Sigmoid colon (tissue), 7 donors: ENCODE measurements at places on chromosomes 3 and 15.

DNA sequence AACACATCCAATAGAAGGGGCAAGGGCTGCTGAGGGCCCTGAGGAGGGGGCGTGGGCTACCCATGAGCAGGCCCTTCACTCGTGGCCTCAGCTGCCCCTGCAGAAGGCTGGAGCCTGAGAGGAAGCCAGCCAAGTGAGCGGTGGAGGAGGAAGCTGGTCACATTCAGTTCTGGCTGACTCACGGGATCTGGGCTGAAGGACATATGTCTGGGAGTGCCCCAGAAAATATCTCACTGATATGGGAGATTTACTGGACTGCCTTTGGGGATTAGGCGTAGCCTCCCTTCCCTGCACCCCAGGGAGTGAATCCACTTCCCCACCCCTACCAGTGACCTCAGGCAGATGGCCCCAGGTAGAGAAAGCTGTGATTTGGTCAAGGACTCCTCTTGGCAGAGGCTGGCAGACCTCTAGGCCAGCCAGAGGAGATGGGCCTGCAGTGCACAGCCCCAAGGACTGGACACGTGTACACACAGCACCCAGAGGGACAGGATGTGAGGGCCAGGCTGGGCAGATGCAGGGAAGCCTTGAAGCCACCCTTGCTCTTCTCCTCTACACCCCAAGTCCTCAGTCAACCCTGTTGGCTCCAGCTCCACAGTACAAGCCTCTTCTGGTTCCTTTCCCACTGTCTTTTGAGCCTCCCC, 14.2 kb upstream of the ANKDD1A start:
- H3K27me3 ChIP-seq: no peaks in the 10 kb centered on the region
- H3K4me3 ChIP-seq: no peak overlapping the region
- peak; percentile 78 for DNase-seq
- peak overlapping the region; percentile 80 for H3K27ac ChIP-seq

GRCh38 chr15:65421360-65422215, 1.2 kb downstream of the IGDCC4 start:
- DNase-seq: peak; percentile 66
- peak overlapping the region; percentile 60 for H3K4me3 ChIP-seq
- peaks cover 22% of the 10 kb centered on the region for H3K4me1 ChIP-seq

GRCh38 chr3:149085828-149086231, 503 bp downstream of the HLTF start:
- H3K27me3 ChIP-seq: no peaks in the 10 kb centered on the region
- H3K36me3 ChIP-seq: peaks cover 4% of the 10 kb centered on the region
- H3K27ac ChIP-seq: peak overlapping the region; percentile 79
- peak; percentile 68 for DNase-seq

- no peak overlapping the region for H3K4me3 ChIP-seq
- H3K27ac ChIP-seq: no peak overlapping the region
- H3K27me3 ChIP-seq: no peaks in the 10 kb centered on the region
- no peaks in the 10 kb centered on the region for H3K36me3 ChIP-seq
- no peak for DNase-seq
These were observed 20.4 kb downstream of the GRK7 start for GRCh38 chr3:141783632-141784031.

DNA sequence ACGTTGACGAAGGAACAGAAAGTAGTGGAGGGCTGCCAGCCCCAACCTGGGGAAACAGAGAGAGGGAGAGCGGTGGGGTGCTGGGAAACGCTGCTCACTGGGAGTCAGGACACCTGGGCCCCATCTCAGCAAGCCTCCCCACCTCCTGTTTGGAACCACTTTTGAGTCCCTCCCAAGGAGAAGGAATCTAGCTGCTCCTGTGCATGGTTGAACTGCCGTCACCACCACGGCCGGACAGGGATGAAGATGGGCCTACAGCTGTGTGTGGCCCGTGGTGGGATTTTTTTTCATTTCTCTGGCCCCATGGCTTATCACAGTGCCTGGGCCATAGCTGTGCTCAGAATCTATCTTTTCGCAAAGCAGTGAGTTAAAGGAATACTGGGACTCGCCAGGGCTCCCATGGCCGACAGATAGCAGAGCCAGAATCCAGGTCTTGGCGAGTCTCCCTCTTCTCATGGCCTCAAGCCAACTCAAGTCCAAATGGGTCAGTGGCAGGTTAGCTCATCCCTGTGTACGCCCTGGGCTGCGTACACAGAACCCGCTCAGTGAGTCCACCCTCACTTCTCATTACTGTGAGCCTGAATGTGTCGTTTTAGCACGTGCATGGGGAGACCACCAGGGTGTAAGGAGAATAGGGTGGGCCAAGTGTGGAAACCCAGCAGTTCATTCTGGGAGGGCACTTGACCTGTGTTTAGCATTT, 271.2 kb downstream of the FAM43A start:
- no peak overlapping the region for H3K27ac ChIP-seq
- no peaks in the 10 kb centered on the region for H3K4me1 ChIP-seq

GRCh38 chr15:87829332-87830050, 427.0 kb downstream of the NTRK3 start:
- no peak overlapping the region for H3K4me3 ChIP-seq
- no peaks in the 10 kb centered on the region for H3K27me3 ChIP-seq
- H3K4me1 ChIP-seq: no peaks in the 10 kb centered on the region

DNA sequence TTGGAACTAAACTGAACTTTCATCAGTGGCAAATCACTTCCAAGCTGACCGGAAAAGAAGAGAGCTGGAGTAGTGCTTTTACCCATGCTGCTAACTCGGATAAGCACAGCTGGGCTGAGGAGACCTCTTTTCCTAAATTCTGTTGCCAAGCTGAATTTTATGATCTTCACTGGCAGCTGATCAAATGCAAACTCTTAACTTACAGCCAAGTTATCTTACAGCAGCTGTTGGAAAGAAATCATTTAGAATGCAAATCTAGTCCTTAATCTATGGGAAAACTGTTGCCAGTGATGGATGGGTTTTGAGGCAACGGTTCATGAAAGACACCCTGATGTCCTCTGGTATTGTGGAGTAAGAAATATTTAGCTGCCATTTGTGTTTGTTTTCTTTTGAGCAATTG, 216.5 kb downstream of the ZNF385D start:
- H3K27me3 ChIP-seq: no peaks in the 10 kb centered on the region
- no peak for DNase-seq
- H3K4me3 ChIP-seq: no peak overlapping the region
- H3K4me1 ChIP-seq: no peaks in the 10 kb centered on the region
